ENCODE measurements at places on chromosomes 4 and X.

DNA sequence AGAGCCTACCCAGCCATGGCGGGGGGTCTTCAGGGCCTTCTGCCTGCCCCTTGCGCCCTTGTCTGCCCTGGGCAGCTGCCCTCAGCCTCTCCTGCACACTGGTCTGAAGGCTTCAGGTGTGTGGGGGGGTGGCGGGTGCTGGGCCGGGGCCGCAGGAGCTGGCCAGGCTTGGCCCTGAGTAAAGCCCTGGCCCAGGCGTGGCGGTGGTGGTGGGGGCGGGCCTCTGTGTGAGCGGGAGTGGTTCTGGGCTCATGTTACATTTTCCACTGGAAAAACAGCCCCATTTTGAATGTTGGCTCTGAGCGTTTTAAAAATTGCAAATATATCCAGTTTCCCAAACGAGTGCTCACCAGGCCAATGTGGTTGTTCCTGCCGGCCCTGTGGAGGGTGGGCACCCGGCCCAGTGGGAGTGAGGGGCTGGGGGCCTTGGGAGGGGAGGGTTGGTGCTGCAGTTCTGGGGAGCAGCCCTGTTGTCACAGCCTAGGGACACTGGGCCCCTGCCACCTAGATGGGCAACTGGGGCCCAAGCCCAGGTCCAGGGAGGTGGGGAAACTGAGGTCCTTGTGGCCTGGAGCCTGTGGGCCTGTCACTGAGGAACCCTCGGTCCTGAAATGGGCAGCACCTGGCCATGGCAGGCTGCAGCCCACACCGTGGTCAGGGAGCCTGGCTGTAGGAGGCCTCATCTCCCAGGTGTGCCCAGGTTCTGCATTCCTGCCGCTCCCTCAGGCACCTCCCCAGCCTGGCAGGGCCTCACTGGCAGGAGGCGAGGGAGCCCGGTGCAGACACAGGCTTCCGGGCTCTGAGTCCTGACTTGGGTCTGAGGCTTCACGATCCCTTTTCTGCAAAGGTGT lies 28.3 kb downstream of the FGFRL1 start:
- no peak for DNase-seq

DNA sequence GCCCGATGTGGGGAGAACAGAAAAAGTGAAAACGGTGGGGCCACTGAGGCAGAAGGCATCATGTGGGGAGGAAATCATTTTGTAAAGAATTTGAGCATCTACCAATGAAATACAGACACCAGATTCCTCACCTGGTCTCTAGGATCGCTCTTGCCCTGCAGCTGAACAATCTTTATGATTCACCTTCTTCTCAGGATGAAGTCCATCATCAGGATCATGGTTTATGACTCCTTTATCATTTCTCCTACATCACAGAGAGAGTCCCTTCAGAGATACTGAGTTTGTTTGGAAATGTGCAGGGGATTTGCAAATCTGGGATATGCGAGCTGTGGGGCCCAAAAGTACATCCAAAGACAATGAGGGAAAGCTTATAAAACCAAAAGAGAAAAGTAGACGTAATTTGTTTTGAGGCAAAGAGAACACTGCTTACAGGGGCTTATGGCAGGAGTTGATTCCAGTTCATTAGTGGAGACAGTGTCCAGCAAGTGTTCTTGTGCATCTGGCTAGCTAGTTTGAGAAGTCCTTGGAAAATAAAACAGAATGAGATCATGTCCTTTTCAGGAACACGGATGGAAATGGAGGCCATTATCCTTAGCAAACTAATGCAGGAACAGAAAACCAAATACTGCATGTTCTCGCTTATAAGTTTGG lies 15.3 kb upstream of the ANXA5 start:
- no peak for DNase-seq

GRCh38 chrX:15903186-15903681 lies 48.6 kb upstream of the AP1S2 start:
- no peak for DNase-seq

DNA sequence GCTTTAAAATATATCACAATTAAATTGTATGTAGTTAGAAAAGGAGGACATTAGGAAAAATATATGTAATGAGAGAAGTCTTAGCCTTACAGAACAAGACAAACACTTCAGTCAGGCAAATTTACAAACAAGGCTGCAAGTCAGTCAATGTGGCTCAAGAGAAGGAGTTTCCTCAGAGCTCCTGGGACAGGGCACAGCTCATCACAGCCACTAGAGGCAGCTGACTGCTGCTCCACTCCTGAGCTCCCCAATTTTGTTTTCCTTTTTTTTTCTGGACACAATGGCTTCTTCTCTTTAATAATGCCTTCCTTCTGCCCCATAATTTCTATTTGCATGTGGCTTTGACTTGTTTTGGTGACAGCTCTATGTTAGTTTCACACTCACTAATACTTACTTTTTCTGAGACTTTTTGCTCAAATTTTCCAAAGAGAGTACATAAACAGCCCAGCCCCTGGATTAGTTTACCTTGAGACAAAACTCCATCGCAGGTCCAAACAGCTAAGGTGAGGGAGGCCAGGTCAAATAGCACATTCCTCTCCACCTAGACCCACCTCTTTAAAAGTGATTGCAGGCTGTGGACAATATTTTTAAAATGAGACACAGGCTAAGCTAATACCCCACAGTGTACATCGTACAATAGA lies 850.4 kb upstream of the FRG1 start:
- peak; percentile 40 for DNase-seq

DNA sequence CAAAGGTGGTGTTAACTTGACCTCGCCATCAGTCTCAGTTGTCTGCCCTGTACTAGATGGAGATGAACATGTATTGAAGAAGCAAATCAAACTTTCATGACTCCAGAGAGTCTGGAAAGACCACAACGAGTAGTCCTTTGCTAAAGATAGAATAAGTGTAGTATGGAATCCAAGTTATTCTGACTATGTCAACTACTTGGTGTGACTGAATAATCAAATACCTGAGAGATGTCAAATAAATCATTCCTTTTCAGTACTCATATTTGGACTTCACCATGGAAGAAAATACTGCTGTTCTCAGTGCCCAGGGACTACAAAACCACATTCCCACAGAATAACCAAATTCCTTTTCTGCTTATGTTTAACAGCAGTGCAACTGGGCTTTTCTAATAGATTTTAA lies 161.2 kb upstream of the SPRY1 start:
- no peak for DNase-seq

DNA sequence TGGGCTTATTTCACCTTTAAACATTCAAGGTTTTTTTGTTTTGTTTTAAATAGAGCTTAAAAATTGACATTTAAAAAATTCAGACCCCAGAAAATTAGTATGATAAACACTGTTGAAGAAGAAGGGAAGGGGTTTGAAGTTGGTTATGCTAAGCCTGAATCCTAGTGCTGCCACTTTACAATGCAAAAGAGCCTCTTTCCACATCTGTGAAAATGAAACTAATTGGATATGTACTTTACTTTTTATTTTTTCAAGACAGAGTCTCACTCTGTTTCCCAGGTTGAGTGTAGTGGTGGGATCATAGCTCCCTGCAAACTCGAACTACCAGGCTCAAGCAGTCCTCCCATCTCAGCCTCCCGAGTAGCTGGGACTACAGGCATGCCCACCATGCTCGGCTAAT lies 41.8 kb downstream of the FIP1L1 start:
- DNase-seq: no peak

- DNase-seq: no peak
Measured at GRCh38 chrX:14232688-14233087, 203.0 kb upstream of the GEMIN8 start.

- no peak for DNase-seq
Measured at GRCh38 chr4:40262077-40262528, 65.3 kb downstream of the RHOH start.

- no peak for DNase-seq
Measured at GRCh38 chr4:116588783-116589182, 496.6 kb downstream of the TRAM1L1 start.

DNA sequence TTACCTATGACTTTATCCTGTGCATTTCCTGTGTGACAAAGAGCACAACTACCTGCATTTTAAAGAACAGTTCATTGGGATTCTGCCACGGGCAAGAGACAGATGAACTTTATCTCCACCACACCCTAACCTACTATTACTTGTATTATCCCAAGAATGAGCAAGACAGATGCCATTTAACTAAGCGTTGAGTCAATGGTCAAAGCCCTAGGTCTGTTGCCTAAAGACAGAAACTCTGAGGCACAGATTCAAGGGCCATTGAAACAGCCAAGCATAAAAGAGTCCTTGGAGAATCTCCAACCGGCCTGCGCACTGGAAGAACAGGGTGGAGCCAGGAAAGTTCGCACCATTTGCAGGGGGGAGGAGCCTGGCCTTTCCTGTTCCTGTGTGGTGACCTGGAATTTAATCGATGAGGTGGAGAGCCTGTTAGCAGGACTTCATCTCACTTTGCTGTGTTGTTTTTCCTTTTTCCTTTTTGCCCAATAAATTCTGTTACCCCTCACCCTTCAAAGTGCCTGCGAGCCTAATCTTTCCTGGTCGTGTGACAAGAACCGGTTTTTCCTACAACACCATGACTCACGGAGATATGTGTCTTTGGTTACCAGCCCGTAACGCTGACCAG lies 146.4 kb upstream of the DIAPH2 start:
- DNase-seq: no peak

DNA sequence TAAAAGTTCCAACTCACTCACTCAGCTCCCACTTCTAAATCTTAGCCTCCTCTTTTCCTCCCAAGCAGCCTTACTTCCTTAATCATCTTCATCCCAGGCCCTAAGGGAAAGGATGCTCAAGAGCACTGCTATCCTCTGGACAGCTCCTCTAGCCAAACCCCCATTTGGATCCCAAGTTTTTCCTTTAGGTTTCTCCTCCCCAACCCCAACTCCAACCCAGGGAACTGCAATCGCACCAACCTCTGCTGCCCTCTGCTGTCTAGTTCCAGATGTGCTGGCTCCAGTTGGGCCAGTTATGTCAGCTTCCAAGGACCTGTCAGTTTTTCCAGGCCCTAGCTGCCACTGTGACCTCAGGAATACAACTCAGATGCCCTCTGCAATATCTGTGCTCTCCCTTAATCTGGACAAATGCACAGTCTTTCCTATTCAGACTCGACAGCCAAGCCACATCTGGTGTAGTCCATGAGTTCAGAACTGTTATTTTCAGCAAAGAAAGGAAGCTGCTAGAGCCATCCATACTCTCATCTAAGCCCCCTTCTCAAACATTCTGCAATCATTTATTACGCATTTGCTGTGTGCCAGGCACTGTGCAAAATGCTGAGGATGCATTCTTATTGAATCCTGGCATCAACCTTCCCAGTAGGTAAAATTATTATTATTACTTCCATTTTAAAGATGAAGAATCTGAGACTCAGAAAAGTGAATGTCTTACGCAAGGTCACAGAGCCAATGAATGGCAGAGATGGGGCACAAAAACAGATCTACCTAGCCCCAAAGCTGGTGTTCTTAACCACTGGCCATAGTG lies 12.3 kb upstream of the XPNPEP2 start:
- peak; percentile 51 for DNase-seq

DNA sequence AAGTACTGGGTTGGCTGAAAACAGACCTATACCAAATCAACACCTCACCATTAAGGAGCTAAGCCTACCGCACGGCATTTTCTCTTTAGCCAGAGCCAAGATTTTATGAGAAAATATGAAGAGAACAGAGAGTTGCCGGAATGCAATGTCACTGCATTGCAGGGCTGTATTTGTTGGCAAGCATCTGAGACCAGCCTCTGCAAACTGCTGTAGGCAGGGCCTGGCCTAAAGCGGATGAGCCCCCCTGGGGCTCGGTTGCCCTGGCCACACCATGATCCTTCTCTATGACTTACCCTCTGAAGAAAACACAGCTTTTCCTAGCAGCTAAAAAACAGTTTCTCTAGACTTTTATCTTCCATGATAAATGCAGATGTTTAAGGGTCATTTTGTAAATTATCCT lies 120.5 kb upstream of the SORBS2 start:
- no peak for DNase-seq

DNA sequence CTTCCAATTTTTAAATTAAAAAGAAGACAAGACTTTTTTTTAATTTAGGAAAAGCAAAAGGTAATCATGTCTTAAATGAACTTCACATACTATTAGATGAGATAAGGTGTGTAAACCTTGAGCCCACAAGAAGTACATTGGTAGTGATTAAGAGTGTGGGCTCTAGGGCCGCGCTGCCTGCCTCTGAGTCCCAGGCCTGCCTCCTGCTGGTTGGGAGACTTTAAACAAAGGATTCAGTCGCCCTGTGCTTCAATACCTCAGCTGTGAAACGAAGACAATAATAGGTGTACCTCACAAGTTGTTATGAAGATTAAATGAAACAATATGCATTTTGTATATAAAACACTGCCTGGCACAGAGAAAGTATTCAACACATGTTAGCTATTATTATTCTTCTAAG lies 95.9 kb upstream of the MYOZ2 start:
- DNase-seq: no peak

- DNase-seq: no peak
Measured at GRCh38 chrX:150227321-150227860, 135.7 kb upstream of the MAMLD1 start.

- DNase-seq: no peak
Measured at GRCh38 chr4:82069883-82070638, 303.7 kb downstream of the HNRNPD start.
